ENCODE measurements at places on chromosomes 11 and 22. TPM values are rescaled to one million over a fixed set of nuclear protein-coding genes. Genes with fewer than 3 reads are reported as not detected.

GRCh38 chr11:83779876-83780275 lies 493.7 kb upstream of the CCDC90B start:
- no peak overlapping the region for H3K27ac ChIP-seq
- H3K36me3 ChIP-seq: no peaks in the 10 kb centered on the region
- no peak overlapping the region for H3K4me3 ChIP-seq
- no peaks in the 10 kb centered on the region for H3K4me1 ChIP-seq

DNA sequence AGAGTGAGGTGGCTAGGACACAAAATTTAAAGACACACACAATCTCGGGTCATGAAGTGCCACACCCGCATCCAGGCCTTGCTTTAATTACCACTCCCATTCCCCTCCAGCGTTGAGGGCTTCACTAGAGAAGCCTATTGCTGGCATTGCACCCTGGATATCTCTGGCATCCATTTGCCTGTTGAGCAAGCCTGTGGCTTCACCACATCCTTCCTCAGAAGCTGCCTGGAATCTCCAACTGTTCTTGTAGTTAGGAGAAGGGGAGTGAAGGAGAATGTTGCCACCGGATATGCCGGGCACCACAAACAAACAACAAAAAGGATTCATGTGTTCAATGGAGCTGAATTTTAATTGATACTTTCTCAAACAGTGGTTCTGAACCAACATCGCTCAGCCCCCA lies 34.4 kb upstream of the RCN1 start:
- H3K4me3 ChIP-seq: no peak overlapping the region
- no peaks in the 10 kb centered on the region for H3K4me1 ChIP-seq
- H3K27me3 ChIP-seq: no peaks in the 10 kb centered on the region
- H3K36me3 ChIP-seq: no peaks in the 10 kb centered on the region
- no peak overlapping the region for H3K27ac ChIP-seq
- DNase-seq: no peak

DNA sequence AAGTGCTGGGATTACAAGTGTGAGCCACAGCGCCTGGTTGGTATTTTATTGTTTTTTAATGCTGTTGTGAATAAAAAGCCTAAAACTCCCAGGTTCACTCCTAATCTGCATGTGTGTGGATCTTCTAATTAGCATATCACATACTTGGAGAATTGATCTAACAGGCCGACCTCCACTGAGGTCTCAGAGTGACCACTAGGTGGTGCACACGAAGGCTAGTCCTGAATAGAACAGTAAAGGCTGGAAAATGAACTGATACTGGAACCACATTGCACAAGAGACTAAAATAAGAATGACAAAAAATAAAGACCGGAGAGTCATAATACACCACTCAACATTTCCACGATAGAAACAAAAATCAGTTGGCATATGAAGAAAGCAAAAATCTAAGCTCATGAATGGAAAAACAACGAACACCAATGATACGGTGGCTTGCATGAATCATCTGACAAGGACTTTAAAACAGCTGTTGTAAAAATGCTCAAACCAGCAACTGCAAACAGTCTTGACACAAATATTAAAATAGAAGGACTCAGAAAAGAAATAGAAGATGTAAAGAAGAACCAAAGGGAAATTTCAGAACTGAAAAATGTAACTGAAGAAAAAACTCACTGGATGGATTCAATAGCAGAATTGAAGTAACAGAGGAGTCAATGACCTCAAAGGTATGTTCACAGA lies 19.2 kb downstream of the PIM3 start:
- no peaks in the 10 kb centered on the region for H3K36me3 ChIP-seq
- H3K27ac ChIP-seq: no peak overlapping the region
- H3K27me3 ChIP-seq: peaks cover 39% of the 10 kb centered on the region
- peaks cover 16% of the 10 kb centered on the region for H3K4me1 ChIP-seq
- no peak for DNase-seq
- no peak overlapping the region for H3K4me3 ChIP-seq

GRCh38 chr11:130144861-130145281 lies 14.7 kb upstream of the ST14 start:
- peaks cover 24% of the 10 kb centered on the region for H3K4me1 ChIP-seq
- peak overlapping the region; percentile 65 for H3K27ac ChIP-seq
- peaks cover 45% of the 10 kb centered on the region for H3K36me3 ChIP-seq
- no peaks in the 10 kb centered on the region for H3K27me3 ChIP-seq

GRCh38 chr11:12019337-12019736 lies 10.9 kb upstream of the DKK3 start:
- H3K27ac ChIP-seq: peak overlapping the region; percentile 46
- peaks cover 30% of the 10 kb centered on the region for H3K4me1 ChIP-seq
- H3K4me3 ChIP-seq: no peak overlapping the region
- no peaks in the 10 kb centered on the region for H3K27me3 ChIP-seq
- H3K36me3 ChIP-seq: no peaks in the 10 kb centered on the region
- DNase-seq: no peak

- peak; percentile 17 for DNase-seq
- H3K27me3 ChIP-seq: no peaks in the 10 kb centered on the region
- H3K4me1 ChIP-seq: peaks cover 18% of the 10 kb centered on the region
- no peak overlapping the region for H3K27ac ChIP-seq
Observed at GRCh38 chr22:32410459-32410858, 1.6 kb downstream of the RTCB start.

- H3K36me3 ChIP-seq: no peaks in the 10 kb centered on the region
- peaks cover 57% of the 10 kb centered on the region for H3K4me1 ChIP-seq
- H3K4me3 ChIP-seq: no peak overlapping the region
- peak; percentile 96 for DNase-seq
Observed at GRCh38 chr22:43293655-43294392, 49.3 kb downstream of the SCUBE1 start.

The LYVE1 gene
- total RNA-seq: 59.5 TPM

The BCO2 gene
- total RNA-seq: 11.6 TPM

Measured in esophagus muscularis mucosa (tissue), 4 donors.